ENCODE measurements at places on chromosomes 1 and 21. TPM values are rescaled to one million over a fixed set of nuclear protein-coding genes. Genes with fewer than 3 reads are reported as not detected.

DNA sequence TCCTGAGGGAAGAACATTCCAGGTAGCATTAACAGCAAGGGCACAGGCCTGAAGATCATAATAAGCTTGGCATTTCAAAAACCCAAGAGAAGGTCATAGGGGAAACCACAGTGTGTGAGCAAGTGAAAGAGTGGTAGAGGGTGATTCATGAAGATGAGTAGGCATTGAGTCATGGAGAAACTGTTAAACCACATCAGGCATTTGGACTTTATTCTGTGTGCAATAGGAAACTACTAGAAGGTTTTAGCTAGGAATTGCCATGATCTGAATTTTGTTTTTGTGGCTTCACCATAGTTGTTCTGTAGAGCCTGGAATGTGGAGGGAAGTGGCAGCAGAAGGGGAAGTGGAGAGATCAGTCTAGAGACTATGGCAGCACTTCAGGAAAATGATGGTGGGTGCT, 359.0 kb upstream of the PTBP2 start:
- DNase-seq: no peak

- DNase-seq: peak; percentile 57
Measured at GRCh38 chr1:16387201-16388188, 20.5 kb downstream of the SZRD1 start.

DNA sequence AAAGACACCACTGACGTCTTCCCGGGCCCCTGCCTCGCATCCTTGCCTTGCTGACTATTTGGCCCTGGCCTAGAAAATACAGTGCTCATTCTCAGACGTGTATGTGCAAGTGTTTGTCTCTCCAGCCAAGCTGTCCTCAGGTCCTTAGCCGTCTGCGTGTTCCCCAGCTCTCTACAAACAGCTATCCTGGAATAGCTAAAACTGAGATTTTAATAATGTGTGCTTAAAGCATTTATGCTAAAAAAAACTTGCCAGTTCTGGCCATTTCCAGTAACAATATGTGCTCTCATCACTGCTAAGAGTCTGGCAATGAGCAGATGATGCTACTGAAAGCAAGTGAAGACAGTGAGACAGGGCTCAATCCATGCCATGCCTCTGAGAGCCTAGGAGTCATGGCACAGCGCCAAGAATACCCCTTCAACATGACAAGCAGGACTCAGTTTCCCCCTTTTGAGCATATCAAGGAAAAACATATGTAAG, 55.7 kb downstream of the IRF2BP2 start:
- DNase-seq: no peak

DNA sequence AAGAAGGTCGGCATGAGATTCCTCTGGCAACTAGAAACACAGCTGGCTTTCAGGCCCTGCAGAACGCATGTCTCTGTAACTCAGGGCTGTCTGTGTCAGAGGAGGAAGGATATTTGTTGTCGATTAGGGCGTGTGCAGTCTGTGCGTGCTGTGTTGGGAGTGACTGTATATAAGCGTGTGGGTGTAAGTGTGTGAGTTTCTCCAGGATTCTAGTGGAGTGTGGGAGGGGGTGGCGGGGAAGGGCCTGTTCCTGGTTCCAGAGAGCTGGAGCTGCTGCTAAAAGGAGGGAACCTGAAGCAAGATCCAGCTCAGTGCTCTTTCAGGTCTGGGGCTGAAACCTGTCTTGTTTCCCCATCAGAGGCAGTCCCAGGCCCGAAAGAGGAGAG, 74.3 kb downstream of the SLC16A1 start:
- no peak for DNase-seq

DNA sequence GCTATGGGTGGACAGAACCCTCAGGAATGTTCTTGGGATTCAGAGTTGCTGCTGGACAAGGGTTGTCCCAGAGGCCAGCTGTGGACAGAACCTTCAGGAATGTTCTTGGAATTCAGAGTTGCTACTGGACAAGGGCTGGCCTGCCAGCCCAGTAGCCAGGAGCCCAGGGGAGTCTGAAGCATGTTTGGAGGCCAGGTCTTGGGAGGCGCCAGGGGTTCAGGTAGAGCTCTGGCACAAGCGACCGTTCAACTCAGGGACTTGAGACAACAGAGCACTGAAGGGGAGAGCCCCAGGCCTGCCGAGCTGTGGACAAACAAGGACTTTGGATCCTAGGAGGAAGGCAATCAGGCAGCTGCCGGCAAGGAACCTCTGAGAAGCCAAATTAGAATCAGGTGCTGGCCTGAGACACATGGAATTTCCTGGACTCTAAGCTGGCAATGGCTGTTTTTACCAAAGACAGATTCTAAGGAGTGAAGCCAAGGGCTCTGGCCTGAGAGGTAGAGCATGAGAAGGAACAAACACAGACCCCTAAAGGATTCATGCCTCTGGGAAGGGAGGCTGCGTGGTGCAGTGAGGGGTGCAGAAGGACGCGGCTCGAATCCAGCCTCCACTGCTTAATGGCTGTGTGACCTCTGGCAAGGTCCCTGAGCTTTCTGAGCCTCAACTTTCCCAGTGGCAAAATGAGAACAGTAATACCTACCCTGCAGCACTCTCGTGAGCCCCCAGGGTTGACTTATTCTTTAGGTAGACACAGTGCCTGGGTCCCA, 13.4 kb downstream of the PLA2G5 start:
- DNase-seq: no peak

DNA sequence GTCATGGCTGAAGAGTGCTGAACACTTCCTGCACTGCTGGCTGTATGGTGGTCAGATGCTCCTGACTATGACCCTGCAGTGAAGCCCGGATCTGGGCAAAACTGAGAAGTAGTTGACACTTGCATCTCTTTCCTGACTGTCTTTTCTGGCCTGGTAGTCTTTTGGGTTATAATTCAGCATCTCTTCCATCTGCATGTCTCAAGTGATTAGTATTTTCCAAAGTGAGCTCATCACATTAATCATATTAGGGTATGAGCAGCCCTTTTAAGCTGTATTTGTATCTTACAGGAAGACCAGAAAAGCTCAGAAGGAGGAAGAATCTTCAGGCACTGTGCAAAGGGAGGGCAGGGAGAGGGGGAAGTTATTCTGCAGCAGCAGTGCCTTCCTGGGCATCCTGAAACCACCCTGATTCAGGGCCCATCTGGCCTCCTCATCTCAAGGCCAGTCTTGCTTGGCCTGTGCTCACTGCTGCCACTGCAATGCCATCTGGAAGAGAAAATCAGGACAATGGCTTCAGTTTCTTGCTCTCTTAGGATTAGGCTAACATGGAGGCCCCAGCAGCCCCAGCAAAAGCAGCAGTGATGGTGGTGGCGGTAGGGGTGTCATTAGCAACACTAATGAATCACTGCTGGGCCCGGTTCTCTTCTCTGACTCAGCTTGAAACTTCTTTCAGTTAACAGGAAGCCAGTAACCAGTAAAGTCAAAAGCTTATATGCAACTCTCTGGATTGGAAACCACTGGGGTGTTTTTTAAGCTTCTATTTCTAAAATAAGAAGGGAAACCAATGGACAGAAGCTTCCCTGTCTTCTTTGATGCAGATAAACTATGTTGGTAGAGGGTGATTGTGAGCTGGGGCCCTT, 63.3 kb upstream of the WDR26 start:
- DNase-seq: no peak

LAMC2 gene
- polyA plus RNA-seq: 44.6 TPM

DSCAM gene
- 0.09 TPM for polyA plus RNA-seq

CLCA1 gene
- 1.1 TPM for polyA plus RNA-seq

GNAT2 gene
- polyA plus RNA-seq: 0.11 TPM

CTH gene
- polyA plus RNA-seq: 8.1 TPM

RNF115 gene
- 17.8 TPM for polyA plus RNA-seq

All from right lung (tissue), 10 donors.